ENCODE measurements at places on chromosomes 12 and 14.

GRCh38 chr14:81070511-81070910 is 115.1 kb downstream of the TSHR start:
- DNase-seq, result no peak

DNA sequence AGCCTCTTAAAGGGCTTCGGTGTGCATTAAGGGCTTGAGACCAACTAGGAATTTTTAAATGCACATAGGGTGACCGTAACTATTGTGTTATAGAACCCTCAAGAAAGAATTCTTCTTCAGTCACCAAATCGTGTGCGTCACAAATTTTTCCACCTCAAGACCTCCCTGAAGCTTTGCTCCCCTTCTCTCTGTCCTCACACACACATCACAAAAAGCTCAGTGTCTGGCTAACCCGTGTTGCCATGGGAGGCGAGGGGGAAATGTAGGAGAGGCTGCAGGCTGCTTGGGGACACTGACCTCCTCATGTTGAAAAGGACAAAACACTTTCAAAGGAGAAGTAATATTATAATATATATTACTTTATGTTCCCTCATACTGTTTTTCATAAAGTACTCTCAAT is 10.6 kb downstream of the SSPN start:
- DNase-seq, result no peak

DNA sequence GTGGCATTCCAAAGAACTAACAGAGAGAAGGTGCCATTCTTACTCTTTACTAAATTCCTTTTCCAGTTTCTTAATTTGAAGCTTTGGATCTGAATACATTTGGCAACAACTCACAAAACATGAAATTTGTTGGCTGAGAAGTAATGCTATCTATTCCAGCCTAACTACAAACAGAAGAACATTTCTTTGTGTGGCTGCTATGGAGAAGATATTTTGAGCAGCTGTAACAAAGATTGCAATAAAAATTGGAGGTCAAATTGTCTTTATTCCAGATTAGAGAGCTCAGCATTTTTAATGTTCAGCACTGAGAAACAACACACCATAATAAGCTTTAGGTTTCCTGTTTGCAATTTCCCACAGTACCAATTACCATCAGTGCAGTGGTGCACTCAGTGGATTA is 835.8 kb upstream of the FLRT2 start:
- DNase-seq, result no peak

DNA sequence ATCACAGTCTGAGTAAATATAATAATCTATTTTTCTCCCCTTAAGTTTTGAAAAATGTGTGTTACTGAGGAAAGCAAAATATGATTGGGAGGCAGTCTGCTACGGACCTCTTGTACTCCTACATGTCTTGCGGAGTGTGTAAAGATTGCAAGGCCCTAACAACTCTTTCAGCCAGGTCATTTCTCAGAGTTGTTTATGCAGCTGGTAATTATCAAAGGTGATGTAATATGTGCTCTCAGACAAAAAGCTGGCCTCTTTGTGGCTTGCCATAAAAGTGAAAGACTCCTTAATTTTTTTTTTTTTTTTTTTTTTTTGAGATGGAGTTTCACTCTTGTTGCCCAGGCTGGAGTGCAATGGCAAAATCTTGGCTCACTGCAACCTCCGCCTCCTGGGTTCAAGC is 40.5 kb upstream of the MON2 start:
- no peak for DNase-seq

DNA sequence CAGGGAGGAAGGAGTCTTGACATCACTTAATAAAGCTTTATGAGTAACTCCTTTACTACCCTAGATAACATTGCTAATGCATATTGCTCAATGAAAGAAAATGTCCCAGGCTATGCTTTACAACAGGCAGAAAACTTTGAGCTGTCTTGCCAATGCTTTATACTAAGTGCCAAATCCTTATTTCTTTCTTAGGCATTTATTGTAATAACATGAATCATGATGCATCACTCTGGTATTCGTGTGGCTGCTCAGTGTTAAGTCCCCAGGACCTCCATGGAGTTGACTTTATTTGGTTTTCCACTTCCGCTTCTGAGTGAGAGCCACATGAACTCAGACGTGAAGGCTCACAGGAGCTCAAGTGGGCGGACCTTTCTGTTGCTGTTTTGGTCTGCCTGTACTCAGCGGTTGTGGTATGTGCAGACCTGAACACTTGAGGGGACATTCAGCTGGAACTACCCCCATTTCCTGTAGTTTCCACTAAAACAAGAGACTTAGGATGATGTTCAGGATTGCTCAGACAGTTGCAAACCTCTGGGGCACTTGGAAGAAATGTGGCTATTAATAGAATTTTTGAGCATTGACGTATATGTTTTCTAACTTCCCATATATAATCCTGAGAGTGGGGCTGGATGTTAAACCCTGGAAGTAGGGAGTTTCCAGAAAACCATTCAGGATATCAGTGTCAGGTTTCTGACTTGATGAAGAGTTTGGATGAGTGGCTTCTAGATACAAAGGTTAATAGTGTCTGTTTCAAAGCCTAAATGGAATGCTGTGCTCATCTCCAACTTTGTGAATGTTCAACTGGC is 258.6 kb downstream of the MSRB3 start:
- DNase-seq, result peak; percentile 92

DNA sequence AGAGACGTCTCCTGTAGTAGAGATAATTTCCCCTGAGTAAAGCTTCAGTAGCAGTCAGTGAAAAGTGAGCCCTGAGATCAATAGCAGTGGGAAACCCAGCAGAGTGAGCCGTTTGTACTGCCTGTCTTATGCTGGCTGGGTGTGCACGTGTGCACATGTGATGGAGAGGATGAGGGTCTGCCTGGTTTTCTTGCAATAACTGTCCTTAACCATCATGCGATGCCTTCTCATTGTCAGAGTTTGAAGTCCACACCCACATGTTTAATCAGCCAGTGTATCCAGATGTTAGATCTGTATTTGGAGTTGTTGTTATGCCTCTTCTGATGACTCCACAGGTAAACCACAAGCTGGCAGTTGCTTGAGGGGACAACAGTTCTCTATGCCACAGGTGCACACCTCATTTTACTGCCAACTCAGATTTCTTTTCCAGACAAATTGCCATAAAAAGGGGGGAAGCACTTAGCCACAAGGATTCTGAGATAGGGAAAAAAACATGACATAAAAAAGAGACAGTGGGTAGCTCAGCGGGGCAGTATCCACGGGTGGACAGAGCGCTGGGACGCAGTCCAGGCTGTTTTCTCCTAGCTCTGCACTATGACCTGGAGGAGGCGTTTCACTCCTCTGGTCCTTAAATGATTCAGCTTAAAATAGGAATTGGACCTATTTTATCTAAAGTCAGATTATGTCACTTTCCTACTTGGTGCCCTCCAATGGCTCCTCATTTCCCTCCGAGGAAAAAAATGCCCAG is 192.3 kb downstream of the ANO6 start:
- no peak for DNase-seq

DNA sequence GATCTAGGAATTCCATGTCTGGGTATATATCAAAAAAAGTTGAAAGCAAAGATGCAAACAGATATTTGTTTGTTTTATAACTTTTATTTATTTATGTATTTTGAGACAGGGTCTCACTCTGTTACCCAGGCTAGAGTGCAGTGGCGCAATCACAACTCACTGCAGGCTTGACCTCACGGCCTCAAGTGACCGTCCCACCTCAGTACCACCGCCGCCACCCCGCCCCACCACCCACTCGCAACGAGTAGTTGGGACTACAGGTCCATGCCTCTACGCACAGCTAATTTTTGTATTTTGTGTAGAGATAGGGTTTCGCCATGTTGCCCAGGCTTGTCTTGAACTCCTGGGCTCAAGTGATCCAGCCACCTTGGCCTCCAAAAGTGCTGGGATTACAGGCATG is 66.5 kb upstream of the KTN1 start:
- DNase-seq, result no peak

- DNase-seq, result no peak
These were observed at the start of gene OR4K5 for GRCh38 chr14:19920021-19920657. Gene OR4K5 (plus strand): TSS chr14:19920607. CDS start chr14:19920607, 0 bp downstream.

DNA sequence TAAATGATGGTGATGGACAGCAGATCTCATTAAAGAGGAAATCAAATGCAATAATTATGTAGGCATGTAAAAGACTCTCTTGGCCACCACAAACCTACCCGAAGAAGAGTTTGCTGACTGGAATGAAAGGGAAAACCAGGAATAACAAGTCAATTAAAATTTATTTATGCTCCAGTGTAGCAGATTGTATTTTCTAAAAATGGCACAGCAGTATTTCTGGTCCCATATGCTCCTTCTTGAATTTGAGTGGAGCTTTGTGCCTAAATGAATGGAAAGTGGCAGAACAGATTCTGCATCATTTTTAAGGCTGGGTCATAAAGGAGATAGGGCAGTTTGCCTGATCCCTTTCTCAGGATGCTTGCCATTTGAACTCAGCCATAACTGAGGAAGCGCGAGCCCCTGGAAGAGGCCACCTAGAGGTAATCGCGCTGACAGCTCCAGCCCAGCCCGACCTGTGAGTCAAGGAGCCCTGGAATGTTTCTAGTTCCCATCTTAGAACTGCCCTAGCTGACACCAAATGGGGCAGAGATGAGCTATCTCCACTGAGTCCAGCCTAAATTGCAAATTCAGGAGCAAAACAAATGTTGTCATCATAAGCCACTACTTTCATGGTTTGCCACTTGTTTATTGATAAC is 229.2 kb upstream of the TMTC1 start:
- DNase-seq, result no peak

DNA sequence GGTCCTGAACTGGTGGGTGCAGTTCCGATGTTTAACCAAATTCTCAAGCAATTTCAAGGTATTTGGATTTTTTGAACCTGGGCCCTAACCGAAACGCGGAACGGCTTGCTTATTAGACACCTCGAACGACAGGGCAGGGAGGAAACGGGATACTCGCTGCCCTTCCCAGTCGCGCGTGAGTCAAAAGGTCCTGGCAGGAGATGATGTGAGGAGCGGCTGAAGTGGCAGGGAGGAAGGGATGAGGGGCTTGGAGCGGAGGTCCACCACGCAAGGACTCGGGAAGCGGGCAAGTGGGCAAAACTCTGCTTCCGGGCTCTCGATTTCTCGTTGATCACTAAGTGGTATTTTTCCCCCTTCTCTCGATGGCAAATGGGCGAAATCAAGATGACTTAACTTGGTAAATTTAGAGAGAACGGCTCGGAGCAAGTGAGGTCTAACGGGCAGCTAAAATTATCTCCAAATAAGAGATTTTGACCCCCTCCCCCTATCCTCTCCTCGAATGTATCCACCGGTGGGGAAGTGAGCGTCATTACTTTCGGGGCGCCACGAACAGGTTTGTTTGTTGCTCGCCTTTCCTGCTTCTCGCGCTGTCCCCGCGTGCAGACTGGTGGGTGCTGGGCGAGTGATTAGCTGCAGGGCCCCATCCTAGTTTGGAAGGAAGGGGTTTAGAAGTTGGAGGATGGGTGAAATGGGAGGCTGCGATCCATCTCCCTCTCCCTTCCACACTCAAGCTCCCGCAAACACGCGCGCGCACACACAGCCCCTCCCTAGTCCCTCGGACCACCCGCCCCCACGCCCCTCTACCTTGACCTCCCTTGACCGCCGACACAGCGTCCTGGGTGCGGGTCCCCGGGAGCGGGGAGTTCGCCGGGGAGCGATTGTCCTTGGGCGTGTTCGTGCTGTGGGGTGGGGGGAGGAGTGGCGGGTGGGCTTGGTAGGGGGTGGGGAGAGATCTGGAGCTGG is 986 bp upstream of the NTF3 start:
- no peak for DNase-seq

DNA sequence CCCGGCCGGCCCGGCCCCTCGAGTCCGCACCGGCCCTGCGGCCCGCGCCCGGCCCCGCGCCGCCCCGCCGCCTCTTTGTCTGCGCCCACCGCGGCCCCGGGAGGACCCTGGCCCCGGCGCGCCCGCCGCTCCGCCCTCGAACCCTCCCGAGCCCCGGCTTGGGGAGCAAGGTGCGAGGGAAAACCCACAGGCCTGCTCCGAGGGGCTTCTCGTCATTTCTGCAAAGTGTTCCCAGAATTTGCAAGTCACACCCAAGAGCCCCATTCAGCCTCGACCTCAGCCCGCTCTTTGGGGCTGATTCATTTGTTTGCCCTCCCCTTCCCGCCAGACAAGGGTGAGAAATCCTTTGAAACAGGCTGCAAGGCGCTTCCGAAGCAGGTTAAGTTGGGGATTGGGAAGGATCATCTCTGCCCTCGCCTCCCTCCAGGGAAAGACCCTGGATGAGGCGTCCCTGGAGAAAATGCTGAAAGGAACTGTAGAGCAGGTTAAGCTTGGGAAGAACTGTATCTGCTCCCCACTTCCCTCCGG is 325 bp upstream of the CLIP1 start:
- DNase-seq, result peak; percentile 79

- no peak for DNase-seq
These were observed 274.2 kb downstream of the ETNK1 start for GRCh38 chr12:22899184-22899583.

- DNase-seq, result no peak
These were observed 27.4 kb upstream of the RXYLT1 start for GRCh38 chr12:63752283-63752682.

- no peak for DNase-seq
These were observed at the start of gene MEG3 for GRCh38 chr14:100825713-100826331. Gene MEG3 (plus strand): TSS chr14:100826118.

Measured in ascending aorta (tissue), 2 donors.